GM12891 (cell line): ENCODE measurements at places on chromosomes 11 and 22.

DNA sequence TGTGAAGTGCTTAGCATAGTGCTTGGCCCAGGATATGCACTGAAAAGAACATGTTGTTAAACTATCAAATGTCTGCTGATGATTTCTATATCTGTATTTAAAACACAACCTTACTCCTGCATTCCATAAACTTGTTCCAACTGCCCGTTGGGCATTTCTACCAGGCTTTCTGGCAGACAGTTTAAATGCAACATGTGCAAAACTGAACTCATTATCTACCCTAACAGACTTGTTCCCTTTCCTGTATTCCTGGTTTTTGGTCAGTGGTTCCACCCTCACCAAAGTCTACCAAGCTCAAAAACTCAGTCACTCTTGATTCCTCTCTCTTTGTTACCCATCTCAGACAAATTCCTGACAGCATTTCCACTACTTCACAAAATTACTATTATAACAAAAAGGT lies 6.5 kb upstream of the RAB38 start:
- DNase-seq = no peak

DNA sequence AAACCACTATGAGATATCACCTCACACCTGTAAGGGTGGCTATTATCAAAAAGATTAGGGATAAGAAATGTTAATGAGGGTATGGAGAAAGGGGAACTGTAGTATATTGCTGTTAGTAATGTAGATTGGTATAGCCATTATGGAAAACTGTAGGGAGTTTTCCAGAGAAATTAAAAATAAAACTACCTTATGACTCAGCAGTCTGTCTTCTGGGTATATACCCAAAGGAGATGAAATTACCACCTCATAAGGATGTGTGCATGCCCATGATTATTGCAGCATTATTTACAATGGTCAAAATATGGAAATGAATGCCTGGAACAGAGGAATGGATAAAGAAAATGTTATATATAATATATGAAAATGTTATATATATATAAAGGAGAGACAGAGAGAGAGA lies 303.8 kb downstream of the METTL15 start:
- no peak for DNase-seq

- no peak for DNase-seq
Observed at GRCh38 chr11:118841469-118842242, 42.0 kb upstream of the CXCR5 start.

- DNase-seq = no peak
Observed at GRCh38 chr11:115084231-115084630, 405.9 kb downstream of the NXPE2 start.

DNA sequence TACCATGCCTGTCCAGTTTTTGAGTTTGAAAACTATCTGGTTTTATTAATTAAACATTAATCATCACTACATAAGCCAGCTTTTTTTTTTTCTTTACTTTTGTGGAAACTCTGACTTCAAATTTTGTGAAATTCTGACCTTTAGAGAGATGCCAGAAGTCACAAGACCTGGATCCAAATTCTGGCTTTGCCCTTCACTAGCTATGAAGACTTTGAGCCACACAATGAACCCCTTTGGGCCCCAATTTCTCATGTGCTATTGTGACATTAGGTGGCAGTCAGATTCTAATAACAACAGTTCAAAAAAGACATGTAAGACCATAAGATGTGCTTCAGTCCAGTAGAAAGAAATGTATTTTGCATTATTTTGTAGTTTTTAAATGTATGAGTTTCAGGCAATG lies 60.3 kb downstream of the ZC3H12C start:
- no peak for DNase-seq

DNA sequence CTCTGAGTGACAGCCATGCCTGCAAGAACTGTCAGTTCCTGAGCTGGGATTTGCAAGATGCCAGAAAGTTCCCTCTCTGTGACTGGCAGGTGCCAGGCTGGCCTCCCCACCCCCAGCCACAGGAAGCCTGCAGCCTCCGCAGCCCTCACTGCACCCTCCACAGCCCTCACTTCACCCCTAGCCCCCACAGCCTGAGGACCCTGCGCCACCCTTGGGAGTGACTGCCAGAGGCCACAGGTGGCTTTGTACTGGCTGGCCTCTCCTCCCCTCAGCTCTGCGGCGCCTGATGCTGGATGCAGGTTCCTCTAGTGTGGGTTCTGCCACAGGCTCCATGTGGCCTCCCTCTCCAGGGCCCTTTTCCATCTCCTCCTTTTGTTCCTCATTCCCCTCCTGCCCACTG lies 28.7 kb downstream of the MPPED1 start:
- DNase-seq = no peak

GRCh38 chr11:26021017-26021416 lies 310.9 kb upstream of the ANO3 start:
- no peak for DNase-seq

DNA sequence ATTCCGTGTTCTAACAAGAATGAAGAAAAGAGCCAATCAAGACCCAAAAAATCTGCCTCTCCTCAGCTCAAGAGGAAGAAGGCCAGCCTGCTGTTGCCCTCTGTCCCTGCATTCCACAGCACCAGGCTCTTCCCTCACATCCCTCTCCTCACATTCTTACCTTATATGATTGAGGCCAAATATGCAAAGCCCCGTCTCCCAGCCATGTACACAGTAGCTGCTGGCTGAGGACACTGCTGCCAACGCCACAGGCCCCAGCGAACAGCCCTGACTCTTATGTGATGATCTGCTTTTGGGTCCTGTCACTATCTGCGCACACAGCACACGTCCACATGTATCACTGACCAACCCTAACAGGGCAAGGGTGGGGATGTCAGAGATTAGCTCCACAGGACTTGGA lies 60.2 kb downstream of the MICAL3 start:
- DNase-seq = no peak

GRCh38 chr22:27133681-27134314 lies 476.4 kb downstream of the MIAT start:
- DNase-seq = no peak

DNA sequence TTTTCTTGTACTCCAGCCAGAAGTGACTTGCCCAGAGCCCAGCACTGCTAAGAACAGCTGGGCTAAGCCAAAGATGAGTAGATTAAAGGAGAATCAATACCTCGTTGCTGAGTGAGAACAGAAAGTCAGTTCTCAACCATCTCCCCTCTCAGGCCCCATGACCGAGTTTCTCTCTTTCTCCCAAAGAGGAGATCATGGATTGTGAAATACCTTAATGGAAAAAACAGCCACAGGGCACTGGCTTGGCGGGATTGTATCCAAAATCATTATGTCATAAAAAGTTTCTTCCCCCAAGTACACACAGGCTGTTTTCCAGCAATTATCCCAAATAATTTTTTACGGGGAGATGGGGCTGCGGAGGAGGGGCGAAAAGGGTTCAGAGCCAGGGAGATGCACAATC lies 111.8 kb upstream of the TMEM45B start:
- DNase-seq = no peak

DNA sequence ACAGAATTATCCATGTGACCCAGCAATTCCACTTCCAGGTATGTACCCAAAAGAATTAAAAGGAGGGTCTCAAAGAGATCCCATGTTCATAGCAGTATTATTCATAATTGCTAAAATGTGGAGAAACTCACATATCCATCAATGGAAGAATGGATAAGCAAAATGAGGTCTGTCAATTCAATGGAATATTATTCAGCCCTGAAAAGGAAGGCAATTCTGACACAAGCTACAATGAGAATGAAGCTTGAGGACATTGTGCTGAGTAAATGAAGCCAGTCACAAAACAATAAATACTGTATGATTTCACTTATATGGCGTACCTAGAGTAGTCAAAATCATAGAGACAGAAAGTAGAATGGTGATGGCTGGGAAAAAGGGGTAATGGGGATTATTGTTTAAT lies 19.4 kb upstream of the EMID1 start:
- no peak for DNase-seq

DNA sequence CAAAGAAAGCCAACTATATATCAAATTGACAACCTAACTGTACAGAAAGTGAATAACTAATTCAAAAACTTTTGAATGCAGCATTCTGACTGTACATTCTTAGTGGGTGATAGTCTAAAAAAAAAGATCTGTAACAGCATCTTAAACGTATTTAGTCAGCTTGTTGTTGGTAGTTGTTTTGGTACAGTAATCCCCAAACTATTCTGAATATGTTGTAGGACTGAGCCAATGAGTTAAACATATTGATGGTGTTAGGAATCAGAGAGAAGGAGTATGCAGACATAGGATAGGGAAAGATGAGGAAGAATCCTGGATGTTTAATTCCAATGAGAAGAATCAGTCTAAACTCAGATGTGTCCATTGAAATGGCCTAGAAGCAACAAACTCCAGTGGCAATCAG lies 41.9 kb upstream of the KIRREL3 start:
- no peak for DNase-seq

GRCh38 chr11:7538031-7538430 lies 24.2 kb downstream of the PPFIBP2 start:
- no peak for DNase-seq

DNA sequence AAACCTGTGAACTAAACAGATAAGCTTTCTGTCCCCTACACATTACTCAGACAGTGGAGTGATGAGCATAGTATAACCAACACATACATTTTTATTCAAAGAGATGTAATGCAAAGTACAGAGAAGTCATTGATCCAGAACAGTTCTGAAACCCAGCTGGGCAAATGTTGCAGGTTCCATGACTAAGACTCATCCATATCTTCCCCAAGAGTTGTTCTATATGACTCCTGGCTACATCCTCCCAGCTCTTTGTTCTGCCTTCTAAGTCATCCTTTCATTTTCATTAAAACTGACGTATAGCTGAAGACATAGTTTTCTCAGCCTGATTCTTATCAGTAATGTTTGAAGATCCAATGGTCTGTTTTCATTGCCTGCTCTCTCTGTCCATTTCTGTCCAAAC lies 47.3 kb downstream of the PLAAT5 start:
- no peak for DNase-seq

GRCh38 chr11:44804449-44805437 lies 78.0 kb downstream of the TSPAN18 start:
- DNase-seq = no peak

DNA sequence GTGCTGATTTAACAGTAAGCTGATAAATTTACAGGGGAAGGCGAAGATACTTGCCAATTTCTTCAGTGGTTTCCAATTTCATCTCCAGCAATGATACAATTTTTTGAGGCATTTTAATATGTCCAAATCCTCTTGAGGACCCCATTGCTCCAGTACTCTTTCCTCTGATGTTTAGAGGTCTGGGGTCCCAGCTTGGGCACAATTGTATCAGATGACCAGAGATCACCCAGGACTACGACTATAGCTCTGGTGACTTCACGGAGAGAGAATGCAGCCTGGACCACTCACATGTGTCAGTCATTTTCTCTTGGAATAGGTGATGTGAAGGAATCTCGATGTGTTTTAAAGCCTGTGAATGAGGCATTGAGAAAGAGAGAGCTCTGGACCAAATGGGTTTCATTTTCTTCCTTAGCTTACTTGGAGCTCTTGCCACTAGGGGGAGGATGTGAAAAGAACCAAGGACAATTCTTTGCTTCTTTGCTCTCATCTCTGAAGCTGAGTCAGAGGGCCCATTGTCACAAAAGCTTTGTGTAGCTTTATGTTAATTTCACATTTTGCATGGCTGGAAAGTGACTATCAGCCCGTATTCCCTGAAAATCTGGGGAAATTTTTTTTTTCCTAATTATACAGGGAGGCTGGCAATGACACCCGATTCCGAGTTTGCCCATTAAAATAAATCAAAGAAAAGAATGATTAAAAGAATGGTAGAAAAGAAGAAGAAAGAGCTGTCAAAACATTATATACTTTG lies 6.7 kb upstream of the CCDC90B start:
- DNase-seq = peak; percentile 19

DNA sequence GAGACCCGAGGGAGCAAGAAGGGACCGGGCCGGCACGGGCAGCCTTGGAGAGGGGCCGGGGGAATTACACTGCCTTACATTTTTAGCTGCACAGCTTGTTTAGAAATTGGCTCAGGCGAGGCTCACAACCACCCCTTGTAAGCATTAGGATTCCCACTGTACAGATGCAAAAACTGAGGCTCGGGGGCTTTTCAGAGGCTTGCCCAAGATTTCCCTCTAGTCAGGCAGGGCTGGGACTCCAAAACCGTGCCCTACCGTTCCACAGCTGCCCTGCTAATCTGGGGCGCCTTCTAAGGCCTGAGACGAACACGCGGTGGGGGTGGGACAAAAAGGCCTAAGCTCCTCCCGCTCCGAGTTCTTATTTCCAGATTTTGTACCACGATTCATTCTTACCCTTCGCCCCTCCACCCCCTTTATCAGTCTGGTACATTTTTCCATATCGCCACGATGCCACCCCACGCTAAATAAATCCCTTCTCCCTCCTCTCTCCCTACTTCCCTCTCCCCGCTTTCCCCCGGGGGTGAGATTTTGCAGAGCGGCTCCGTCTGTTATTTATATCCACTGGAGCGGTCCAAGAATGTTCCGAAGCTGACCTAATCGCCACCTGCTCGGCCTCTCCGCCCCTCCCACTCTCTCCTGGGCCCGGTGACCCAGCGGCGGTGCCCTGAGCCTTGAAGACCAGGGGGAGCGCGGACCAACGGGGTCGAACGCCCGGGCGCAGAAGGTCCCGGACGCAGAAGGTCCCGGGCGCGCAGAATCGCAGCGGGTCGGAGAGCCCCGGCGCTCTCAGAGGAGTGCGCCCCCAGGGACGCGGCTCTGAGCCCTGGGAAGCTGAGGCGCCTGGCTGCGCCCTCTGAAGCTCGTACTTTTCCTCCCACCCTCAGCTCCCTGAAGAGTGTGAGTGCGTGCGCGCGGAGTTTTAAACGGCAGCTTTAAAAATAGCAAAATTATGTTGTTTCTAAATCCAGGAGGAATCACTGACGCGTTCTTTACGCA lies 764 bp upstream of the PACSIN3 start:
- peak; percentile 55 for DNase-seq

DNA sequence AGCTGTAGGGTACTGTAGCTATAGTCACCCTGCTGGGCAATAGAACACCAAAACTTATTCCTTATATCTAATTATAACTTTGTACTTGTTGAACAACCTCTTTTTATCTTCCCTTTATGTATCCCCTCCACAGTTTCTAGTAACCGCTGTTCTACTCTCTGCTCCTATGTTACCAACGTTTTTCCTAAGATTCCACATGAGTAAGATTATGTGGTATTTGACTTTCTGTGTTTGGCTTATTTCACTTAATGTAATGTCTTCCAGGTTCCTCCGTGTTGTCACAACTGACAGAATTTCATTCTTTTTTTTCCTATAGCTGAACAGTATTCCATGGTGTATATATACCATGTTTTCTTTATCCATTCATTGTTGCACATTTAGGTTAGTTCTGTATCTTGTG lies 258.4 kb downstream of the DYNC2H1 start:
- no peak for DNase-seq
